ENCODE measurements at places on chromosomes 2 and 18. TPM values are rescaled to one million over a fixed set of nuclear protein-coding genes. Genes with fewer than 3 reads are reported as not detected.
A peak's percentile ranks its signal among the peaks of the same experiment; 100 is the strongest.

Gene ANO7
- total RNA-seq: 0.14 TPM

Gene CWC22
- total RNA-seq: 12.0 TPM

Gene TFPI
- 0.17 TPM for total RNA-seq

Gene WNT6
- not detected for total RNA-seq

Gene COL4A3
- total RNA-seq: not detected

Gene CD28
- 128 TPM for total RNA-seq

Gene CNTNAP5
- not detected for total RNA-seq

Gene DYSF
- 0.31 TPM for total RNA-seq

Gene COL3A1
- not detected for total RNA-seq

Gene CROCC2
- total RNA-seq: not detected

DNA sequence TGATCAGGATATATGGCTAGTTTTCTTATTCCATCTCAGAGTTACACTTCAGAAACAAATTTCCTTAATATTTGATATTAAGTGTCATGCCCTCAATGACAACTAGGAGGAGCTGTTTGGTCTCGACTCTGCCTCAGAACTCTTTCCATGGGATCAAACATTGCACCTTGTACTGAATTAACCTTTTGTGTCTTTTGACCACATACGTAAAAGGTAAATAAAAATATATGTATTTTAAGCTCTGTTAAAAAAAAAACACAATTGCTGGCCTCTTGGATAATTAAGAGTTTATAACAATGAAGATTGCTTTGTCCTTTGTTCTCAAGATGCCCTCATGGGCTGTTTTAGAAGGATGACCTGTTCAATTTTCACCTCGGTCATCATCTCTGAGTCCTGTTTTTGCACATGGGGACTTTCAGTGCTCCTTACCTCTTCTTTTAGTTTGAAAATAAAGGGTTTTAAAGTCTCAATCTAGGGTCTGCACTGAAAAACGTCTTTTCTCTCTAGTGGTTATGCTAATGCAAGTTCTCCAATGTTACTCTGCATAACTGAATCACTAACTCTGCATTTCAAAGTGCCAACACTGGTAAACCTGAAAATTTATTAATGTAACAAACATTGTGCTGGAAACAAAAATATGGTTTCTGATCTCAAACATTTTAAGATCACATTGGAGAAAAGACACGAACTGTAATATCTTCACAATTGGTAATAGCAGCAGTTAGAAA is 18.8 kb upstream of the FN1 start:
- no peak overlapping the region for H3K4me3 ChIP-seq
- H3K27ac ChIP-seq: no peak overlapping the region
- H3K27me3 ChIP-seq: no peaks in the 10 kb centered on the region

- H3K27me3 ChIP-seq: no peaks in the 10 kb centered on the region
- no peaks in the 10 kb centered on the region for H3K4me1 ChIP-seq
- DNase-seq: peak; percentile 49
- H3K27ac ChIP-seq: no peak overlapping the region
- H3K36me3 ChIP-seq: no peaks in the 10 kb centered on the region
Observed at GRCh38 chr2:231297108-231297908, 98.2 kb upstream of the B3GNT7 start.

DNA sequence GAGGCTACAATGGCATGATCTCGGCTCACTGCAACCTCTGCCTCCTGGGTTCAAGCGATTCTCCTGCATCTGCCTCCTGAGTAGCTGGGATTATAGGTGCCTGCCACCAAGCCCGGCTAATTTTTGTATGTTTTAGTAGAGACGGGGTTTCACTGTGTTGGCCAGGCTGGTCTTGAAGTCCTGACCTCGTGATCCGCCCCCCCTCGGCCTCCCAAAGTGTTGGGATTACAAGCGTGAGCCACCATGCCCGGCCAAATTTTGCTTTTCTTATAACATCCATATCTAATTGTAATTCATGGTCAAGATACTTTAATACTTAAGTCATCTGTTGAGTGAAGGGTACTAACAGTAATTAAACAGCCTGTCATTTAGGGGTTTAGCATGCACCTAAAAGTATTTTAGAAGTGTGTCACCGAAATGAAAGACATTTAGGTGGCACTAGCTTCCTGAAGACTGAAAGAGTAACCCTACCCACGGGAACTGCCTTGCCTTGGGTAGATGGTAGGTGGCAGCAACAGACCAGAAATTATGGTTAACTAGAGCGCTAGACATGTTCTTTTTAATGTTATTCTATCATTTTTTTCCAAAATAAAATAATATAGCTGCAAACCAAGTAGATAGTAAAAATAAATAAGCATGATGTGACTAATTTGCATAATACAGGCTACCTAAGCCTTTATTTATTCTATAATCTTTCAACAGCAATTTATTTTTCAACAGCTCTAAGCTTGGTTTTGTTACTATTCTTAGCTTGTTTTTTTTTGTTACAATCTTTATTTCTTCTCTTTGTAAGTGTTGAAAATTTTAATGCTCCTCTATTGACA is 8.6 kb upstream of the ACYP2 start:
- no peaks in the 10 kb centered on the region for H3K27me3 ChIP-seq
- no peaks in the 10 kb centered on the region for H3K36me3 ChIP-seq
- H3K27ac ChIP-seq: no peak overlapping the region
- H3K4me1 ChIP-seq: peaks cover 8% of the 10 kb centered on the region
- H3K4me3 ChIP-seq: no peak overlapping the region

GRCh38 chr18:31680831-31681568 is 3.4 kb downstream of the B4GALT6 start:
- H3K27ac ChIP-seq: no peak overlapping the region
- no peaks in the 10 kb centered on the region for H3K27me3 ChIP-seq
- no peak overlapping the region for H3K4me3 ChIP-seq
- no peaks in the 10 kb centered on the region for H3K36me3 ChIP-seq
- H3K4me1 ChIP-seq: peaks cover 10% of the 10 kb centered on the region

GRCh38 chr2:18219676-18220075 is 340.8 kb downstream of the RDH14 start:
- H3K4me3 ChIP-seq: no peak overlapping the region
- no peaks in the 10 kb centered on the region for H3K36me3 ChIP-seq
- no peaks in the 10 kb centered on the region for H3K4me1 ChIP-seq
- no peaks in the 10 kb centered on the region for H3K27me3 ChIP-seq

GRCh38 chr18:76937597-76937996 is 115.2 kb downstream of the ZNF236 start:
- no peak overlapping the region for H3K27ac ChIP-seq
- H3K4me1 ChIP-seq: no peaks in the 10 kb centered on the region
- peaks cover 55% of the 10 kb centered on the region for H3K36me3 ChIP-seq
- no peak for DNase-seq

GRCh38 chr2:121804340-121804739 is 48.9 kb downstream of the TSN start:
- no peak overlapping the region for H3K27ac ChIP-seq
- no peak overlapping the region for H3K4me3 ChIP-seq
- no peaks in the 10 kb centered on the region for H3K27me3 ChIP-seq

DNA sequence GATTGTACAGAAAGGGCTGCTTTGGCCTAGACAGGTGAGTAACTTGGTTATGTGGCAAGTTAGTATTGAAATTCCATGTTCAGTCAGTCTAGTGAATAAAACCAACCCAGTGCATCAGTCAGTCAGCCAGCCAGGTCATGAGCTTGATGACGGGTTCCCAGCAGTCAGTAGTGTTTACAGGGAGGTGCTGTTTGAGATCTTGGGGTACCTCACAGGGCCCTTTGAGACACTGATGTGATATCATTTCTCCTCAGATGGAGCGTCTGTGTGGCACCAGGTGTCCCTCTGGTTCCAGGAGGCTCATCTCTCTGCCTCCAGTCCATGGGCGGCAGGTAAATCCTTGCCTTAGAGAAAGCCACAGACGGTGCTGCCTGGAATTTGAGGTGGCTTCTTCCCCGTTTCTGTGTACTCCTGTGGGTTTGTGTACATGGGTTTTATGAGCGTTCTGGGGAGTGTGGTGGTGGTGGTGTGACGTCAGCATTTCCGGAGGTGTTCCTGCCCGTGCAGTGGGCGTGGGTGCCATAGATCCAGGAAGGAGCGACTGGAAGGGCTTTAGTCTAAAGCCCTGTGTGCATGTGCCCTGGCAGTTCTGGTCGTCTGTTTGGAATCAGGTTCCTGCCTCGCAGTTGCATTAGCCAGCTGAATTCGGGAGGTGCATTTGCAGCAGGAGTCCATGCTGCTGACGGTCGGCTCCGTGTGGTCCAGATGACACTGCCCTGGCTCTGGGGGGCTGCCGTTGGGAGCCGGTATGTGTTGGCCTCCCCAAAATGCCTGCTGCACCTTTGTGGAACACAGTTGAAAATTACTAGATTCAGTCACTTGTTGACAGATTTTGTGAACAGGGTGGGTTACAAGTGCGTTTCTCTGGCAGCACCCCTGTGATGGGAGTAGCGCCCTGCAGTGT is 2.1 kb downstream of the CTDP1 start:
- no peaks in the 10 kb centered on the region for H3K27me3 ChIP-seq
- H3K4me1 ChIP-seq: peaks cover 74% of the 10 kb centered on the region

DNA sequence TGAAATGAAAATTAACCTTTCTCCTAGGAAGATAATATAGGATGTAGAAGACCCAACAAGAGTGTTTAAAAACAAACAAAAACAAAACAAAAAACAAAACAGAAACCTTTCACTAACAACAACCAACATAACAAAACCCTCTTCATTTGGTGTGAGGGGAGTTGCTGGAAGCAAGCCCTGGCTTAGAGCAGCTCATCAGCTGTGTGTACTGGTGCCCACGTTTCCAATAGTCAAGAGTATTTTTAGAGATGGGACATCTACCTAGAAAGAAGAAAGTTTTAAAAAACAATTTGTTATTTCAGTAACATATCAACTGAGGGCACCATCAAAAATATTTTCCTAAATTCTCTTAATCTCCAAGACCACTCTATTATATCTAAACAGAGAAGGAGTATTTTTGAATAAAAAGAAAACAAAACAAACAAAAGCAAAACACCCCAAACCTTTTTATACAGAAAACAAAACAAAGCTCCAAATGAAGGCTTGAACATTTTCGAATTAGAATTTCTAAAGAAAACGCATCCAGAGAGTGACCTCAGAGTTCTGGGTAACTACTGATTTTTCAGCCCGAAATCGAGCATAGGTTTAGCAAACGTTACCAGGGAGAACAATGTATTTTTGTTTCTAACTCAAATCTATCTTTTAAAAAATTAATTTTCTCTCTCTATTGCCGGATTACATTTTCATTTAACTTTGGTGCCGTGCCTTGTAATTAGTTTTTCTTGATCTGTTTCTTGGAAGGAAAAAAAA is 134.6 kb downstream of the INSIG2 start:
- H3K4me3 ChIP-seq: no peak overlapping the region
- H3K4me1 ChIP-seq: peaks cover 19% of the 10 kb centered on the region
- H3K27ac ChIP-seq: no peak overlapping the region
- no peaks in the 10 kb centered on the region for H3K36me3 ChIP-seq

- H3K4me3 ChIP-seq: no peak overlapping the region
- no peaks in the 10 kb centered on the region for H3K36me3 ChIP-seq
- no peaks in the 10 kb centered on the region for H3K27me3 ChIP-seq
- no peaks in the 10 kb centered on the region for H3K4me1 ChIP-seq
Observed at GRCh38 chr18:6370886-6371635, 43.6 kb downstream of the L3MBTL4 start.

GRCh38 chr2:11023326-11024258 is 111.9 kb downstream of the KCNF1 start:
- no peak for DNase-seq
- no peaks in the 10 kb centered on the region for H3K4me1 ChIP-seq
- no peaks in the 10 kb centered on the region for H3K27me3 ChIP-seq
- H3K4me3 ChIP-seq: no peak overlapping the region
- no peaks in the 10 kb centered on the region for H3K36me3 ChIP-seq
- H3K27ac ChIP-seq: no peak overlapping the region

DNA sequence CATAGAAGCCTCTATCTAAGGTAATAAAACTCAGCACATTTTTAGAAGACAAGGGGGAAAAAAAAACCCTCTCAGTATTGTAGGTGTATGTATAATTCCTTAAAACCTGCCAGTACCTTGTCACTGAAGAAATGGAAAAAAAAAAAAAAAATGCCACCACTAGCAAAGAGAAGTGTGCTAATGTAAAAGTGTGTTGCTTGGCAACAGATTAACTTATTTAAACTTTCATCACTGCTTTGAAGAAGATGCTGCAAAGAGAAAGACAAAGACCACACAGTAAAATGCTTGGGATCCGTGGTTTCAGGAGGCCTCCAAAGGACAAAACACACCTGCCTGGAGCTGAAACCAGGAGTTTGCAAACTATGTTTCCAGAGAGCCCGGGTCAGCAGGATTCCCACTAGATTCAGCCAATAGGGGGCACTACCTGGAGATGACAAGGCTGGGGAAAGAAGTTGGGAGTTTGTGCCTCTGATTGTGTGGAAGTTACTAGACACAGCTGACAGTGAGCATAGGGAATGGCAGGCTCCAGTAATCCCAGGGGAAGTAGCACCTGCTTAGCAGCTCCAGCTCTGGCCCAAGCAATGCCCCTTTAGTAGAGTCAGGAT is 169.1 kb upstream of the TRIB2 start:
- no peaks in the 10 kb centered on the region for H3K36me3 ChIP-seq
- no peaks in the 10 kb centered on the region for H3K27me3 ChIP-seq
- no peak for DNase-seq
- H3K4me3 ChIP-seq: no peak overlapping the region

GRCh38 chr2:112257575-112257974 is 2.7 kb upstream of the ZC3H8 start:
- no peak overlapping the region for H3K4me3 ChIP-seq
- no peak overlapping the region for H3K27ac ChIP-seq
- H3K4me1 ChIP-seq: peaks cover 29% of the 10 kb centered on the region
- peak; percentile 45 for DNase-seq
- no peaks in the 10 kb centered on the region for H3K36me3 ChIP-seq
- H3K27me3 ChIP-seq: no peaks in the 10 kb centered on the region

DNA sequence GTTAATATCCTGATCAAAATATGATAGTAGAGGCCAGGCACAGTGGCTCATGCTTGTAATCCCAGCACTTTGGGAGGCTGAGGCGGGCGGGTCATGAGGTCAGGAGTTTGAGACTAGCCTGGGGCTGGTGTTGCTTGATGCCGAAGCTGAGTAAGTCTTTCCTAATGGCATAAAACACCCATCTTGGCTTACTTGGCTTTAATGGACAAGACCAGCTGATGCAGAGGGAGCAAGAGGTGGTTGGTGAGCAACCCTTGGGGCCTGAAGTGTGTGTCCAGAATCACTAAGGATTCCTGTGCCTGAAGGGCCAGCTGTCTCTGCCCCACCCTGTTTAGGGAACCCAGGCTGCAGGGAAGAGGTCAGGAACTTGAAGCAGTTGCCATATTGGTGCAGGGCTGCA is 217.2 kb downstream of the ARL4C start:
- no peak overlapping the region for H3K27ac ChIP-seq
- no peak for DNase-seq
- no peak overlapping the region for H3K4me3 ChIP-seq
- H3K27me3 ChIP-seq: no peaks in the 10 kb centered on the region
- no peaks in the 10 kb centered on the region for H3K36me3 ChIP-seq
- H3K4me1 ChIP-seq: peaks cover 36% of the 10 kb centered on the region

GRCh38 chr18:78643004-78643403 is 336.6 kb upstream of the SALL3 start:
- no peak overlapping the region for H3K4me3 ChIP-seq
- H3K4me1 ChIP-seq: peaks cover 12% of the 10 kb centered on the region
- no peak overlapping the region for H3K27ac ChIP-seq
- no peak for DNase-seq
- H3K36me3 ChIP-seq: no peaks in the 10 kb centered on the region
